ENCODE measurements at places on chromosomes 3 and 15.

- DNase-seq = no peak
Observed at GRCh38 chr15:78630886-78631633, 9.9 kb downstream of the CHRNB4 start.

- DNase-seq = no peak
Observed at GRCh38 chr15:47862402-47862801, 145.1 kb downstream of the SEMA6D start.

GRCh38 chr3:52763466-52763865 lies 7.3 kb downstream of the NEK4 start:
- DNase-seq = no peak

DNA sequence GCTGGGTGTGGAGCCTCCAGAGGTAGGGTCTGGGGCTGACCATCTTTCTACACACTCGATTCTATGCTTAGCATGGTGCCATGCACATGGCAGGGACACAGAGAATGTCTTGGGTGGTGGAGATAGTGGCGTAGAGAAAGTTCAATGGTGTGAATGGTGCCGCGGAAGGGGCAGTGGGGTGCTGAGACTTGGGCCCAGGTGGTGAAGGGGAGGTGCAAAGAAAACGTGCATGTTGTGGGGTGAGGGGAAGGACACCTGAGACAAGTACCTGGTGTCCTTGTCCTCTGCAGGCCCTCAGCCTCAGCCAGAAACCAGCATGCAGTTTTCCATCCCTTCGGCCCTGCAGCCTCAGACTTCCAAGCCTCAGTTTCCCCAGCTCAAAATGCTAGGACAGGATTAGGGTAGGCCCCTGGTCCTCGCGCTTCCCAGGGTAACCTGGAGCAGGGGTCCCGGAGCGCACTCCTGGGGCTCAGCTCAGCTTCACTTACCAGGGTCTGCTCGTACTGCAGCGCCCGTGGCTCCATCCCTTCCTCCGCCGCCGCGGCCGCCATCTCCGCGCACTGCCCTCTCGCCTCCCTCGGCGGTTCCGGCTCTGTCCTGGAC lies 375 bp downstream of the CLCN2 start:
- no peak for DNase-seq

- no peak for DNase-seq
Observed at GRCh38 chr15:59548501-59549226, 62.9 kb upstream of the GCNT3 start.

DNA sequence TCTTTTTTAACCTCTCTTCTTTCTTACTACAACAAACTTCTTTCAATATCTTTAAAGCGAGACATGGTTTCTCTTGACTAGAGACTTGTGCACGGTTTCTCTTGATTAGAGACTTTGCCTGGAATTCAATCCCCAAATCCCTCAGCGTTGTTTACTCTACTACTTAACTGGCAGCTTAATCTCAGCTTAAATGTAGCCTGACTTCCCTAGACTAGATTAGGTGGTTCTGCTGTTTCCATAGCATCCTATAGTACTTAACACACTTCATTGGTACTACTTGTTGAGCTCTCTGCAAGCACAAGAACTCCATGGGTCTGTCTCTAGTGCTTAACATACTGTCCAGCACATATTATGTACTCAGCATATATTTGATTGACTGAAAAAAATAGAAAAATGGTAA lies 168.2 kb upstream of the GPR149 start:
- no peak for DNase-seq

DNA sequence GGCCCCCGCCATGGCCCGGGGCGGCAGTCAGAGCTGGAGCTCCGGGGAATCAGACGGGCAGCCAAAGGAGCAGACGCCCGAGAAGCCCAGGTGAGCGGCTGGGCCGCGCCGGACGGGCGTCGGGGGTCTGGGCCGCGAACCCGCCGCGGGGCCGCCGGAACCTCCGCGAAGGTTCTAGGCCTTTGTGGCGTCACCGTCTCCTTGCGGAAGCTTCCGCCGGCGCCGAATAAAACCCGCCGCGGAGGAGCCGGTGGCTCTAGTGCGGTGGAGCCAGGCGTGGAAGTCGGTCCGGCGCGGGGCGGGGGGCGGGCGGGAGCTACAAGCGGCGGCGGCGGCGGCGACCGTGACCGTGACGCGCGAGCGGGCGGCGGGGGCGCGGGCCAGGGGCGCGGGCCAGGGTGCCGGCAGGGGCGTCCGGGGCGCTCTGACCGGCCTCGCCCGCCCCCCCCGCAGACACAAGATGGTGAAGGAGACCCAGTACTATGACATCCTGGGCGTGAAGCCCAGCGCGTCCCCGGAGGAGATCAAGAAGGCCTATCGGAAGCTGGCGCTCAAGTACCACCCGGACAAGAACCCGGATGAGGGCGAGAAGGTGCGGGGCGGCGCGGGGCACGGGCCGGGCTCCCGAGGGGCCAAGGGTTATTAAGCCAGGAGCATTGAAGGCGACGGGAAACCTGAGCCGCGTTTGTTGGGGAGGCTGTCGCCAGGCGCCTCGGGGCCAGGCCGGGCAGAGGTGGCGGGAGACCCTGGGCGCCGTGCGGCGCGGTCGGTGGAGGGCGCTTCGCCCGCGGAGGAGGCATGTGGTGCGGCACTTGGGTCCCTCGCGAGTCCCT lies at the start of gene DNAJA4:
Gene DNAJA4 (plus strand): TSS at position 259 of the 833 bp plus-strand sequence. CDS start 202 bp downstream, at position 461.
- DNase-seq = no peak

DNA sequence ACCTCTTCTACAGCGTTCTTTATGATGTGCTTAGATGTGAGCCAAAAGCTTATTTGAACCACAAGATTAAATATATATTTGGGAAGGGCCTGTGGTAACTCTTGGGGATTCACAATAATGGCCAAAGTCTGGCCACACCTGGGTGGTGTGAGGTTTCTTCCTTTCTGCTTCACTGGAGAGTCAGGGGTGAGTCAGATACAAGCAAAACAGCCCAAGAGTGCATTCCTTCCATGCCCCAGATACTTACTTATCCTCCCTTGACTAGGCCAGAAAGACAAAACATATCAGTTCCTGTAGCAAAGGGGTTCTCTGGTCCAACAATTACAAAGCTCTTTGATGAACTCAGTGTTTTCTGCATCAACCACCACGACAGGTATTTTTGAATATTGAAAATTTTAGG lies 941 bp downstream of the ZBED2 start:
- peak; percentile 90 for DNase-seq

GRCh38 chr3:73291541-73291940 lies 230.1 kb downstream of the EBLN2 start:
- no peak for DNase-seq

- no peak for DNase-seq
Observed at GRCh38 chr3:46829699-46830208, 33.5 kb downstream of the MYL3 start.

DNA sequence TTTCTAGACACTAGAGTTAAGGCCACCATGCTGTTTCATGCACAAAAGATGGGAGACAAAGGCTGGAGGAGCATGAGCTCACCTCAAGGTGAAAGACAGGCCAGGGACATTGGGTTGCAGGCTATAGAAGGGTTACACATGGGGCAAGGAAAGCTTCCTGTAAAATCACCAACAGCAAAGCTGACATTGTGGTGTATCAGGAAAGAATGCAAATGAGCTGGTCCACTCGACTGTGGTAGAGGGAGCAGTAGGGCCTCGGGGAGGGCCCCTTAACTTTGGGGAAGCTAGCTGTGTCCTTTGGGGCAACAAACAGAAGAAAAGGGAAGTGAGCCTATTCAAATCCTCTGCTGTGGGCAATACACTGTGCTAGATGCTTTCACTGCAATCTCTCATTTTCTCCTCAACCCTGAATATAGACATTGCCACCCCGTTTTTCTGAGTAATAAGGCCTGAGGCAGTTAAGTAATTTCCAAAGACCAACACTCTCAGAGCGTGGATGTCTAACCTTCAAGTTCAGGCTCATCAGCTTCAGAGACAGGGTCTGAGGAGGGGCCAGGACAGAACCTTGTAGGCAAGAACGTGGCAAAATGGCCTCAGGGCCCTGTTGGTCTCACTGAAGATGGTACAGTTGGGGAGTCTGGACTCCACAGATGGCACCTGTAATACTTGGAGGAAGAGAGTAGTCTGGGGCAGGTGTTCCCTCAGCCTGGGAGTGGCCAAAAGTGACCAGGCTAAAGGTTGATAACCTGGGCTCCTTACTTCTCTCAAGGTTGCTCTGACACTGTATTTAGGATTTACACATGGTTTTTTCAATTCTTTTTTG lies 24.1 kb downstream of the CX3CR1 start:
- DNase-seq = no peak

GRCh38 chr3:43620831-43621655 lies 768 bp downstream of the ANO10 start:
- DNase-seq = no peak

DNA sequence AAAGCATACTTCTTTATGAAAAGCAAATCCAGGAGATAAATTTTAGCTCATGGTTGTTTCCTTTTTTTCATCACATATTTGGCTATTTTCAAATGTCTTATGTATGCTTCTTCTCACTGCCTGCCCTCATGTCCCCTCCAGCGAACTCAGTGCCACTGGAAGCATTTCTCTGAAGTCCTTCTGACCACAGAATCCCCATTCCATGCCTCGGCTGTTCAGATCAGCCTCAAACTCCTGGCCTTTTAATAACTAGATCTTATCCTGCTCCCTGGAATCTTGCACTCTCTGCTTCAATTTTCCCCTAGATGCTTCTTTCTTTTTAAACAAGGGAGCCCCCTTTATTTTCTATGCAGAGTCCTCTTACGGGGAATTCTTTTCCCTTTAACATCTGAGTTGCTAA lies 10.1 kb downstream of the ETV5 start:
- no peak for DNase-seq

DNA sequence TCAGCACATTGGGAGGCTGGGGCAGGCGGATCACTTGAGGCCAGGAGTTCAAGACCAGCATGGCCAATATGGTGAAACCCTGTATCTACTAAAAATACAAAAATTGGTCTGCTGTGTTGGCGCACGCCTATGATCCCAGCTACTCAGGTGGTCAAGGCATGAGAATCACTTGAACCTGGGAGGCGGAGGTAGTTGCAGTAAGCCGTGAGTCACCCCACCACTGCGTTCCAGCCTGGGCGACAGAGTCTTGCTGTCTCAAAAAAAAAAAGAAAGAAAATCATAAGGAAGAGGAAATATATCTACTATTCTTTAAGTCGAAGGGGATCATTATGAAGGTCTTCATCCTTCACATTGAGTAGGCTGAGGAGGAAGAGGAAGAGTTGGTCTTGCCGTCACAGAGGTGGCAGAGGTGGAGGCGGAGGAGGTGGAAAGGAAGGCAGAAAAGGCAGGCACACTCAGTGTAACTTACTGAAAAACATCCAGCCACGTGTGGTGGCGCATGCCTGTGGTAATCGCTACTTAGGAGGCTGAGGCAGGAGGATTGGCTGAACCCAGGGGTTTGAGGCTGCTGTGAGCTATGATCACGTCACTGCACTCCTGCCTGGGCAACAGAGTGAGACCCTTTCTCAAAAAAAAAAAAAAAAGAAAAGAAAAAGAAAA lies 14.2 kb downstream of the CSK start:
- no peak for DNase-seq

- DNase-seq = no peak
Observed at GRCh38 chr3:52392216-52392930, 52.5 kb downstream of the SEMA3G start.

DNA sequence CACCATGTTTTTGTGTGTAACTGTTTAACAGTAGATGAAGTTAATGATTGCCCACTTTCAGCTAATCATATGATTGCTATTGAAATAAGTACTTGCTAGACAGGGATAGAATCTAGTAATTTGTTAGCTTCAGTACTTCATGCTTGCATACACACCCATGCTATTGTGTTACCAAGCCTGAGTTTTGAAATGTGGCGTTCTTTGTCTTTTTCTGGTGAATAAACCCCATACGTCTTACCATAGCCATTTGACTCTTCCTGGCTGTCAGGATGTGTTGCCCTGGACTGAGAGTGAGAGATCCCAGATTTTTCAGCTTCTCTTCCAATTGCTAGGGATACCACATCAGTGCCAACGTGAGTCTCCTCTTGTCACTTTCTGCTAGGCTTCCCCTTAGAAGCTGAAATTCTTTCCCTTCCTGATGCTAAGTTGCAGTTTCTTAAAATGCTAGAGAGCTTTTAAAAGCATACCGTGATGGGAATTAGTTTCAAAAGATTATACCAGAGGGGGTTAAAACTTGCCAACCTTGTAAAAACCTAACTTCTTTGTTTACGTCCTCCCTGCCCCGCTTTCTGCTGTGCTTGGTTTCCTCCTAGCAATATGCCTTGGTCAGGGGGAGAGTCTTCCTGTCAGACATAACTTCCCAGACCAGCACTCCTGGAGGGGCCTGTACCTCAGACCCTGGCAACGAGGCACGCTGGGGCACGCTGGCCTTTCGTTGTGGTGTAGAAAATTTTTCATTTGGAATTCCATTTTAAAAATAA lies 62.9 kb upstream of the ULK4 start:
- DNase-seq = no peak

DNA sequence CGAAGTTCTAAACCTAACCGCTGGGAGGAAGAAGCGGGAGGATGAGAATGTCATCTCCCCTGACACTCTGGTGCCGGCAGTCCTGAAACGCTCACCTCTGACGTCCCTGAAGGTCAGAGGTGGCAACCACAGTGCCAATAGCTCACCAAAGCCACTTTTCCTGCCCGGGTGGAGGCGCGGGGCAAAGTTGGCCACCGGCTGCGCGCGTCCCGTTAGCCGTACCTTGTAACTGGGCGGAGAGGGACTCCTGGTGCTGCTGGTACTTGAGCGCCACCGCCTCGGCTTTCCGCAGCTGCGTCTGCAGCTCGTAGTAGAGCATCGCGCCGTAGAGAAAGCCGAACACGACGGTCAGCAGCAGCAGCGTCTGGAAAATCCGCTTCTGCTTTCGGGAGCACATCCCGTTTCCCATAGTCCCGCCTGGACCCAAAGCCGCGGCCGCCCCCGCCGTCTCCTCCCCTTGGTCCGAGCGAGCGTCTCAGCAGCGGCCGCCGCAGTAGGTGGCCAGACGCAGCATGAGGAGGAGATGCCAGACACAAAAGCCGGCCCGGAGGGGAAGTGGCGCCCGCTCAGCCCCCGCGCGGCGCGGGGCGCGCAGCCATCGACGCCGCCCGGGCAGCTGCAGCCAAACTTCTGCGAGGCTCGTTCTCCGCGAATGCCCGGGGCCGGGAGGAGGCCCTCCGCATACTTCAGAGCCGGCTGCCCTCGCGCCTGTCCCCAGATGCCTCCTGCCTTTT lies 680 bp downstream of the GOLIM4 start:
- DNase-seq = peak; percentile 69

DNA sequence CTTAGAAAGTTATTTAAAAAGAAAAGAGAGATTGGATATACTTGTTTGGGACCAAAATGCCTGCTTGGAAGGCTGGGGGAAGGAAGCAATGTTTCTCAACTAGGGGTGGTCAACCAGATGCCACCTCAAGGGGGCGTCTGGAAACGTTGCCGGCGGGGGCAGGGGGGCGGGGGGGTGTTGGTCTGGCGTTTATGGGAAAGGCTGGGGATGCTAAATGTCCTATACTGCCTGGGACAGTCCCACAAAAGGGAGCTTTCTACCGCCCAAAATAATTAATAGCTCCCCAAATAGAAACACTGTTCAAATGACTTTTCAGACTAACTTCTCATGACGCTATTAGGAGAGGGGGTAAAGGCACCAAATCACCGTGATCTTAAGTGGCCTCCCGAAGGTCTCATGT lies 2.2 kb downstream of the POLG start:
- DNase-seq = no peak

DNA sequence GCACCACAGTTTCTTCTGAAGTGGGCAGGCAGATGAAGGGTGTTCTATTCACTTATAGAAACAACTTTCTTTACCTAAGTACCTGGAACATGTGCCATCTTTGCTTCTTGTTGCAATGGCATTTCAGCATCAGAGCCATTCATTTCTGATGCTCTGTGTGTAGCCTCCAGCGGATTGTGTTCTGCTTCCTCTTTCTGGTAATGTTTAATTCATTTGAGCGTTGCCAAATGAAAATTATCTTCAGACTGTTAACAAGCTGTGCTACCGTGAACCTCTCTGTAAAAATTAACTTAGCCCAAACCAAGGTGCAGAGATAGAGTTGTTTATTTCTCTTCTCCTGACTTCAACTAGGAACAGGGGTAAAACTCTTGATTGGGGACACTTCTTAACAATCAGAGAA lies 302.0 kb downstream of the EDEM1 start:
- DNase-seq = no peak

Measured in RCC 7860 (cell line).